ENCODE measurements at places on chromosomes 4 and X.

- DNase-seq: no peak
These were observed 11.0 kb downstream of the ARSJ start for GRCh38 chr4:113968473-113968872.

- no peak for DNase-seq
These were observed 645.7 kb downstream of the TLL1 start for GRCh38 chr4:166518776-166519175.

DNA sequence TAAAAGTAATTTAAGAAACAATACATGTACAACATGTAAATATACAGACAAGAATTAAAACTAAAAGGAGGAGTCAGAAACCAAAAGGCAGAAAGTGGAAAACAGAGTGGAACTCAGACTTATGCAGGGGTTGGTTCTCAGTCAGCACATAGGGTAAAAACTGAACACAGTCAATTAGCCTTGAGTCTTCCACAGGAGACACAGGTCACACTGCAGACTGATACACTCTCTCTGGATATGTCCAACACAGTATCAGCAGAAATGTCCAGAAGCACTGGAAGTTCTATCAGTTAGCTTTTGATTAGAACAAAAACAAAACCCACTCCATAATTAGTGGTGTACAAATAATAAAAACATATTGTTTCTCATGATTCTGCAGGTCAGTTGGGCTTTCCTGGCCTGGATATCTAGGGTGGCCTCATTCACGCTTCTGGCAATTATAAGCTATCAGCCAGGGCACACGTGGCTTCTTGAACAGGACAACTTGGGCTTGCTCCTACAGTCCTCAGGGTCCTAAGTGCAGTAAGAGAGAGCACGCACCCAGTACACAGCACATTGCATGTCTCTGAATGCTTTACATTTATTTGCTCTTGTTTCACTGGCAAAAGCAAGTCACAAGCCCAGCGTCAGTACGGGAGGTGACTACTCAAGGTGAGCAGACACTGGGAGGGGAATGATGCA lies 21.6 kb downstream of the TEC start:
- no peak for DNase-seq

- DNase-seq: no peak
These were observed 174.8 kb downstream of the PDGFRA start for GRCh38 chr4:54403700-54404453.

- DNase-seq: no peak
These were observed 62.3 kb downstream of the RTL9 start for GRCh38 chrX:110420771-110421499.

DNA sequence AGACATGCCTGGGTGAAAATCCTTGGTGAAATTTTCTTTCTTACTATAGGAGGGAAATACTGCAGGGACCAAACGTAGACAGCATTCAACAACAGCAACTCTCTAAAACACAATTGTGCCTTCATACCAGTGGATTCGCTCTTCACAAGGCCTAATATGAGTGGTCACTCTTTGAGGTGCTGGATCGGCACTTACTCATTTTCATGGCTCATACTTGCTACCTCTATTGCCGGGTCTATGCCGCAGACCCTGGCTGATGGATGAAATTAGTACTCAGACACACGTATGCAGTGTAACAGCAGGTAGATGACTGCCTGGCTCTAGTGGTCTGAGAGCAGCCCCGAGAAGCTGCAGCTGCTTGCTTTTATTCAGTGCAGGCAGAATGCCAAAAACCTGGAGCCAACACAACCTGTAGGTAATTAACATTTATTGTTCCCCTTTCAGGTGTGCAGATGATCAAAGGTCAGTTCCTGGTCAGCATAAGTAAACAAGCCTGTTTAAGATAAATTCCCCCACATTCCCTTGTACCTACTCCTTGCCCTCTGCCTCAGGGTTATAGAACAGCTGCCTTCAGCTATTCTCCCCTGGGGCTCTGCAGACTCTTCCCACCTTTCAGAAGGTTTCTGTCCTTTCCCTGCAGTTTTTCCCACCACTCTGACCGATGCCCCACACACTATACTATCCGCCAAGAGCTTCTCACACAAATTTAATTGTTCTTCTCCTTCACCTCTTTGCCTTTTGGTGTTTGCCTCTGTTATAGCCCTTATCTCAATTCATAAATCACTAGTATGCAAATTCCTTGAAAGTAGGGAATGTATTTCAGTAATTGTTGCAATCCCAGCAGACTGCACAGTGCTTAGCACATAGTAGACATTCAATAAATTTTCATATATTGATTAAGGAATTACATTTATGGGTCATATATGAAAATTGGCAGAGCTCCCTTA lies 210.0 kb downstream of the SPANXN3 start:
- no peak for DNase-seq

DNA sequence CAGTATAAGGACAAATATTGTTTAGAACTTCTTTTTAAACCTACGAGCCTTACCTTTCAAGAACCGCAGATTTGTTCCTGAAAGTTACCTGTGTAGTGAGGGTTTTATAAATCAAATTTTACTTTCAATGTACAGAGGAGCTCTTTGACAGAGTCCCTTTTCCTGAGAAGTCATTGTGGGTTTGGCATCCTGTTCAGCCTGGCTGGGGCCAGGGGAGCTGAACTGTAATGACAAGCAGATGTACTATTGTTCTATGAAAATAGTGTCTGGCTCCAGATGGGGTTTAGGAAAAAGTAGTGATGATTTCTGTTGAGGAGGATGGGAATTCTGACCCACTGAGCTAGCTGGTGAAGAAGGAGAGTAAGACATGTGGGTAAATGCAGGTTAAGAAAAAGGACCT lies 196.2 kb upstream of the PGRMC2 start:
- DNase-seq: no peak

DNA sequence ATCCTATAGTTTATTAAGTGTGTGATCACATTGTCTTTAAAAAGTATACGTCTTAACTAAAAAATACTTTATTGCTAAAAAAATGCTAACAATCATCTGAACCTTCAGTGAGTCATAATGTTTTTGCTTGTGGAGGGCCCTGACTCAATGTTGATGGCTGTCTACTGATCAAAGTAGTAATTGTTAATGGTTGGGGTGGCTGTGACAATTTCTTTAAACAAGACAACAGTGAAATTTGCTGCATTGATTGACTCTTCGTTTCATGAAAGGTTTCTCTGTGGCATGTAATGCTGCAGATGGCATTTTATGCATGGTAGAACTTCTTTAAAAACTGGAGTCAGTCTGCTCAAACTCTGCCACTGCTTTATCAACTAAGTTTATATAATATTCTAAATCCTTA lies 101.4 kb upstream of the IL15 start:
- no peak for DNase-seq

DNA sequence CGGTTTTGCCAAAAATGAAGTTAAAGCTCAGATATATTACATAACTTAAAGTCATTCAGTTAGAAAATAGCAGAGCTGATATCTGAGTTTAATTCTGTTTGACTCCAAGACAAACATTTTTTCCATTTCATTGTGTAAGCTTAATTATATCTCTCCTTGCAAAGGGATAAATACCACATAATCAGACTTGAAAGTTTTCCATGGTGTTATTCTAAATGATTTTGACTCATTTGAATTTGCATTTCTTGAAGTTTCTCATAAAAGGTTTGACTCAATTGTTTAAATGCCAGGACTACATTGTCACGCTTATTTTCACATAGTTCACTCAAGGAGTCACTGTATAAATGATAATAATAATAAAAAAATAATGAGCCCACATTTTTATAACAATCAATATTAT lies 39.4 kb upstream of the DDX60 start:
- DNase-seq: no peak

DNA sequence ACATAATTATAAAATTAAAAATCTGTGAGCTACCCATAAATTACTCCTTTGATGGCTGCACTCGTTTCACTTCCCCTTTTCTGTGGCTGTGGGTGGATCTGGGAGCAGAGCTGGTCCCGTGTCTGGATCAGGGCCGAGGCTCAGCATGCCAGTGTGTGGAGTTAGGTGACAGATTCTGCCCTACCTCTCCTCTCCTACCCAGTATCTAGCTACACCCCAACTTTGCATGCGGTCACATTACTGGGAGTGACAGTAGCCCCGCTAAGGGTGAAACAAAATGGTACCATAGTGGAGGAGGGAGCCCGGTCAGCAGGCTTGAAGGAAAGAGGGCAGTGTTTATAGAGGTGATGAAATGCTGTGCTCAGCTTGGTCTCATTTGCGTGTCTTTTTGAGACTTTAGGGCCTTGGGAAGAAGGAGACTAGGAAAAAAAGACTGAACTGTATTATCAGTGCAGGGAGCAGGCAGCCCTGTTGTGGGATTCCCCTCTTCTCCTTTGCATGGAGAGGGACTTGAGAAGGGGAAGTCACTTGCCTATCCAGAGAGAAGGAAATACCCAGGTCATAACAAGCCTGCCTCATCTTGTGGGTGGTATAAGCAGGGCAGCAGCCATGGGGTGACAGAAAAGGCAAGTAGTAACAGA lies 48.4 kb downstream of the ARHGAP10 start:
- DNase-seq: no peak

DNA sequence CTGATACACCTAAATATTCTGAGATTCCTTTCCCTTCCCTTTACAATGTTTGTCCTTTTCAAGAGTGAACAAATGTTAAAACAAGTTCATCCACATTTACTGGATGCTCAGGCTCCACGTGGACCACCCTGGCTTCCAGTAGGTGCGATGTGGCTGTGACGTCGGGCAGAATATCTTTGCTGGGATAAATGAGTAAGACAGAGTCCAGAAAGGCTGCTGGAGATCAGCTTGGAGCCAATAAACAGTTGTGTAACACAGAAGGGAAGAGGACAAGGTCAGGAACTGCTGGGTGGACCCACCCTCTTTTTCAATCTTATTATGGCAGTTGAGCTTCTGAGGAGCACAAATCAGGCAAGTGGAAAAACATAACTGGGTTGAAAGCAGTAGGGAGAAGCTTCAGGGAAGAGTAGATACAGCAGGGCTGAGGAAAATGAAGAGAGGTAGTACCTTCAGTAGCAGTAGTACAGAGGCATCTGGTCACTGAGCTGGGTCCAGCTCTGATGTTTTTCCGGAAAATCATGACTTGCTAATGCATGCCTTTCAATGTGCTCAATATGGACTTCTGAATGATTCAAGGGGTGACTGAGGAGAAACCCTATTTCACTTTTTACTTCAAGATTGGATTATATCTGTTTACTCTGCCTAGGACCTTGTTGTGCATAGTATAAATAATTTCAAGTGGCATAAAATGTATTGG lies 171.8 kb upstream of the MAD2L1 start:
- no peak for DNase-seq
